ENCODE measurements at places on chromosomes 3 and 15.

- DNase-seq: no peak
Measured at GRCh38 chr3:13501958-13502790, 22.1 kb downstream of the HDAC11 start.

GRCh38 chr3:154955907-154956533, 124.1 kb upstream of the MME start:
- no peak for DNase-seq

GRCh38 chr3:106963442-106963841, 413.8 kb upstream of the CCDC54 start:
- DNase-seq: peak; percentile 14

GRCh38 chr3:70094197-70094596, 94.7 kb downstream of the SAMMSON start:
- DNase-seq: no peak

GRCh38 chr3:50100956-50101845, 12.5 kb downstream of the RBM5 start:
- DNase-seq: no peak

DNA sequence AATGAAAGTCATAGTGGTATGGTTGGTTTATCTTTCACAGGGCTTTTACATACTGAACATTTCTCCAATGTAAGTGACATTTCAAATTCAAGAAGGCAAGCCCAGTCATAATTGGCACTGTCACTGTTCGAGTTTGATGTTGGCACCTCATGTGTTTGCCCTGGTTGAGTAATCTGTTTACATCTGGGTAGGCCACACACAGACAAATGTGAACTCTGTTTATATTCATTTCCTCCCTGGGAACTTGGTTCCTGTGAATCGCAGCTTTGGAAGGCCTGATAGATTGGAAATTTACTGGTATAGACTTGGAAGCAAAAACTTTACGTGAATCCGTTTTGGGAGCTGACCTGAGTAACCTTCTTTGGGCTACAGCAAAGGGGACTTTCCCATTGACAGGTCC, 395.2 kb upstream of the AZI2 start:
- no peak for DNase-seq

- peak; percentile 45 for DNase-seq
Measured at GRCh38 chr3:61452535-61453090, 108.8 kb upstream of the PTPRG start.

GRCh38 chr15:41928637-41929620, 35.1 kb upstream of the SPTBN5 start:
- DNase-seq: no peak

DNA sequence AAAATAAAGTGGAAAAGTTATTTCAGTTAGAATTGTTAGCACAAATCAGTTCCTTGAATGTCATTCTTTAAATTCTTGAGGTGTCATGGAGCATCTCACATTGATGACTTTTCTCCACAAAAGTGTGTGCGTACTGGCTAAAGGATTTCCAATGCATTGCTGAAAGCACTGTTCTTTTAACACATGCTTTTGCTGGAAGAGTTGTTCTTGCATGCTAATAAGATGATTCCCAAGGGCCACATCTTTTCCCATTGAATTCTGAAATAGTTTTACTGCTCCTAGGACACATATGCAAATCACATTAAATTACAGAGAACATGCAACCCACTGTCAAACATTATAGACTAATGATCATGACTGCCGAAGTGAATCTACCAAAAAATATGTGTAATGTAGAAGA, 516.3 kb upstream of the CADM2 start:
- no peak for DNase-seq

DNA sequence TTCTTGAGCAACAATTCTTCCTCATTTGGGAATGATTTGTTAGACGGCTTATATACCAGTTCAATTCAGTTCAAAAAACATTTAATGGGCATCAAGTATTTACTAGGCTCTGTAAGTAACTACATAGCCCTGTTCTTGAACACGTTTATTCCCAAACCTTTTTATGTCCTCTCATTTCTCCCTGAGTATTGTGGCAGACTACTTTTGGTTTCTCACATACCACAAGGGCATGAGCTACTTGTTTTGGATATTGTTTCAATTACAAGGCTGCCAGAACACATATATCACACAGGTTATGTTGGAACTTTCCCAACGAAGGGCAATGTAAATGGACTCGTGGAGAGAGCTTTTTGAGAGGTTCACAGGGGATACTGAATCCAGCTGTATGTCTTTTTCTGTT, 363.8 kb upstream of the NAALADL2 start:
- peak; percentile 19 for DNase-seq

DNA sequence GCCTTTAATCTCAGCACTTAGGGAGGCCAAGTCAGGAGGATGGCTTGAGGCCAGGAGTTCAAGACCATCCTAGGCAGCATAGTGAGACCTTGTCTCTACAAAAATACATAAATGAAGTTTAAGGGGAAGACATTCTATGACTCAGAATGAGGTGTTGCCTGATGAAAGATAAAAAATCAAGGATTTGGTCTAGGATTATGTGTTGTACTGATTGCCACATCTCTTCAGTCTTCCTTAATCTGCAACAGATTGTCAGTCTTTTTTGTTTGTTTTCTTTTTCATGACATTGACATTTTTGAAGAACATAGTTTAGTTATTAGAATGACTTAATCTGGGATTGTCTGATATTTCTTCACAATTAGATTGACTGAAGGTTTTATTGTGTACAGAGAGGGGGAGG, 26.3 kb upstream of the DPPA4 start:
- no peak for DNase-seq

DNA sequence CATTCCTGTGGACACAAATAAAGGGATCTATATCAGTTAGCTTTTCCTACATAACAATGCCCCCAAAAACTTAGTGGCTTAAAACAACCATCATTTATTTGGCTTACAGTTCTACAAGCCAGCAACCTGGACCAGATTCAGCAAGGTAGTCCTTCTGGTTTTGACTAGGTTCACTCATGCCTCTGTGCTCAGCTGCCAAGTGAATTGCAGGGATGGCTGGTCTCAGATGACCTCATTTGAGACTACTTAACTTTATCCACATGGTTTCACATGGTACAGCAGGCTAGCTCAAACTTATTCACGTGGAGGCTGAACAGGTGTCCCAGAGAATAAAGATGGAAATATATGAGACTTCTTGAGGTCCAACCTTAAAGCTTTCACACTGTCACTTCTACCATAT, 119.3 kb upstream of the BFSP2 start:
- no peak for DNase-seq

DNA sequence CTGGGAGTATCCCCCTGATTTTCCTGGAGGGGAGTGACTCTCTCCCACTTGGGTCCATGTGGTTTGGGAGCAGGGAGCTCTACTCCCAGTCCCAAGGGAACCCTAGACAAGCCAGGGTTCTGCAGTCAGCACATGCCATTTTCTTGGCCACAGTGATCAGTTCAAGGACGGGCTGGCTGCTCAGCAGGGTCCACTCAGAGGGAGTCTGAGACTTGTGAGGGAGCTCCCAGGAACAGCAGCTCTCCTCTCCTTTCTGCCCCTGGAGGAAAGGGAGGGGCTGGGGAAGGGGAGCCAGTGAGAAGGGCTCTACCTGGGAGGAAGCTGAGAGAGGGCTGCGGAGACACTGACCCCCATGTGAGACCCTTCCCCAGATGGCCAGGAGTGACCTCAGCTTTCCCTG, 29.1 kb upstream of the LMCD1 start:
- DNase-seq: no peak

DNA sequence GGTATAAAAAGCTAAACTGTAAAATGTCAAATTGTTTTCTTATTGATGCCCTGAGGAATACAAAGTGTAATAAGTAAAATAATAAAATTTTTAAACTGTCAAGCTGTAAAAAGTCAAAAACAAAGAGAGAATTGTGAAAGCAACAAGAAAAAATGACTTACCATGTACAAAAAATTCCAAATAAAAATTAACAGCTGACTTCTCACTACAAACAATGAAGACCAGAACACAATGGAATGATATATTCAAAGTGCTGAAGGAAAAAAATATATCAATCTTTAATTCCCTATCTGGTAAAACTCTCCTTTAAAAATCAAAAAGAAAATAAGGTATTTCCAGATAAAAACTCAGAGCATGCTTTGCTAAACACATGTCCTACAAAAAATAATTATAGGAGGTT, 883.5 kb downstream of the IGSF11 start:
- DNase-seq: no peak

GRCh38 chr15:57727031-57727430, 20.5 kb downstream of the POLR2M start:
- DNase-seq: no peak

All from GM03348 (cell line).